SK-N-SH (cell line): ENCODE measurements at places on chromosomes 11 and 22.
A peak's percentile ranks its signal among the peaks of the same experiment; 100 is the strongest.

DNA sequence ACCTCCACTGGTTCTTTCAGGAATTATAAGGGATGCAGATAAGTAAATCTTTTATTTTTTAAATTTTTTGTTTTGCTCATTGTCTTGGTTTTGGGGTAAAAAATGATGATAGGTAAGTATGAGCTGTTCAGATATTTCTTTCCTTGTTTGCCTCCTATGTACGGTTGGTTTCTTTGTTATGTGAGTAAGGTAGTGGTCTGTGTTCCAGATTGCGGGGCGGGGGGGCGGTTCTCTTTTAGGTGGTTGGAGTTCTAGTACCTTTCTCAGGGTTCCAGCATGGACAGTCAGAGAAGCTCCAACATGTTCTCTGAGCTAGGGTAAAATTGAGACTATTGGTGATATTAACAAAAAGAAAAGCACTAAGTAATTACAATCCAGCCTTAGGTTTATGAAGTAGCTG lies 2.4 kb downstream of the CTNND1 start:
- H3K27me3 ChIP-seq: no peaks in the 10 kb centered on the region
- DNase-seq: no peak
- H3K27ac ChIP-seq: peak overlapping the region; percentile 96; the same call in 1 of the 2 replicates
- no peaks in the 10 kb centered on the region for H3K36me3 ChIP-seq
- H3K4me3 ChIP-seq: peak overlapping the region; percentile 63
- H3K4me1 ChIP-seq: peaks cover 5% of the 10 kb centered on the region

DNA sequence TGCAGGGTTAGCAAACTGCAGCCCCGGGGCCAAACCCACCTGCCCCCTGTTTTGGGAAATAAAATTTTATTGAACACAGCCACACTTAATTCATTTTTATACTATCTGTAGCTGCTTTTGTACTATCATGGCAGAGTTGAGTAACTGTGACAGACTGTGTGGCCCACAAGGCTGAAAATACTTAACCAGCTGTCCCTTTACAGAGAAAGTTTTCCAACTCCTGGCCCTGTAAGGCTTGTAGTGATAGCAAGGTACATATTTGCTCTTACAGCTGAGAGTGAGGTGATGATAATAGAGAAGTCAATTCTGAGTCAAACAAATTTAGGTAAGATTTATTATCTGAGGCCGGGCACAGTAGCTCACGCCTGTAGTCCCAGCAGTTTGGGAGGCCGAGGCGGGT lies 87.4 kb upstream of the SLC6A5 start:
- H3K27ac ChIP-seq: no peak overlapping the region
- DNase-seq: no peak
- H3K36me3 ChIP-seq: no peaks in the 10 kb centered on the region
- H3K27me3 ChIP-seq: no peaks in the 10 kb centered on the region
- no peaks in the 10 kb centered on the region for H3K4me1 ChIP-seq

- H3K4me1 ChIP-seq: no peaks in the 10 kb centered on the region
- DNase-seq: no peak
- H3K4me3 ChIP-seq: no peak overlapping the region
These were observed 21.7 kb upstream of the TNRC6B start for GRCh38 chr22:40156001-40156516.

DNA sequence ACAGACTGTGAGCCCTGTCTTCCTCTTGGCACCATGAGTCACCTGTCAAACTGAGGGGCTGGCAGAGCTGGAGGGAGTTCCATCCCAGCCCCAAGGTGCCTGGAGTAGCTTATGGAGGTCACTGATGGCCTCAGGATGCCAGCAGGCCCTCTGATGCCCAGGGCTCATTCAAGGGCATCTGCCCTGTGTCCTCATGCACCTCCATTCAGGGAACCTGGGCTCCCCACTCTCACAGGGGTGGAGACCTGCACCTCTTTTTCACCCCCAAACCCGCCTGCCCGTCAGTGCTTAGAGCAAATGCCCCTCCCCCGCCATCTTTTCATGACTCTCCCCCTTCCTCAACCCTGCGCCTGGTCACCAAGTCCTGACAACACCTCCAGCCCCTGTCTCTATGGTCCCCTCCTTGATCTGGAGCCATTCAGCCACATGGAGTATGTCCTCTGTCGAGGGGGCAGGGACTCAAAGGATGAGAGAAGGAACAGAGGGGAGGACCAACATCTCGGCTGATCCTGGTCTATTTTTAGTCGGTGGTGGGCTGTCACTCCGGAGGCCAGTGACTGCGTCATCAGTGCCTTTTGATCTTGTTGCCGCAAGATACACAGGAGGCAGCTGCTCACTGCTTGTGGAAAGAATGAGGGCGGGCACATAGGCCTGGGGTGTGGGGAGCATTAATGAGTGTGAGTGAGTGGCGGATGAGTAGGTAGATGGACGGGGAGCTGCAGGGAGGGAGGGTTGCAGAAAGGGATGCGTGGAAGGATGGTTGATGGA lies 72.2 kb downstream of the CDKN1C start:
- H3K4me1 ChIP-seq: no peaks in the 10 kb centered on the region
- H3K27ac ChIP-seq: no peak overlapping the region
- no peak overlapping the region for H3K4me3 ChIP-seq
- DNase-seq: no peak
- no peaks in the 10 kb centered on the region for H3K27me3 ChIP-seq

DNA sequence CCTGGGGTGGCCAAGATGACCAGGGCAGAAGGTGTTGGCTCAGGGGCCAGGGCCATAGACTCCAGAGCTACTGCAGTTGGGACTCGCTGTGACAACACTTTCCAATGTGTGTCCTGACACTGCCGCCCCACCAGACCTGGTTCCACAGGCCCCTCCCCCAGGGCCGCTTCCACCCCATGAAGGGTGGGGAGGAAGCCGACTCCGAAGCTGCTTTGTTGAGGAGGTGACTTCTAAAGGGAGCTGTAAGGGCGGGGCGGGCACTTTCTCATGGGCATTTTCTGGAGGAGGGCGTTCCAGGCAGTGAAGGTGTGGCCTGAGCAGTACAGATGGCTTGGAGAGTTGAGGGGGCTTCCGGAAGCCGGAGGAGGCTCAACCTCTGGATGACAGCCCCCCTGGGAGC lies 6.3 kb downstream of the FGF3 start:
- H3K27ac ChIP-seq: no peak overlapping the region
- no peak overlapping the region for H3K4me3 ChIP-seq
- H3K27me3 ChIP-seq: peaks cover 27% of the 10 kb centered on the region

GRCh38 chr11:96620464-96621044 lies 230.7 kb downstream of the JRKL start:
- H3K27ac ChIP-seq: no peak overlapping the region
- no peaks in the 10 kb centered on the region for H3K27me3 ChIP-seq
- no peaks in the 10 kb centered on the region for H3K36me3 ChIP-seq

GRCh38 chr11:88188932-88189253 lies 13.7 kb upstream of the RAB38 start:
- H3K4me1 ChIP-seq: no peaks in the 10 kb centered on the region
- no peak overlapping the region for H3K27ac ChIP-seq
- no peak for DNase-seq
- H3K36me3 ChIP-seq: no peaks in the 10 kb centered on the region

GRCh38 chr11:123577081-123577598 lies 77.3 kb downstream of the SCN3B start:
- peaks cover 16% of the 10 kb centered on the region; the same call in 1 of the 2 replicates for H3K4me1 ChIP-seq
- H3K27me3 ChIP-seq: no peaks in the 10 kb centered on the region
- DNase-seq: peak; percentile 91
- H3K27ac ChIP-seq: no peak overlapping the region
- peak overlapping the region; percentile 27; the same call in 1 of the 2 replicates for H3K4me3 ChIP-seq
- H3K36me3 ChIP-seq: no peaks in the 10 kb centered on the region

GRCh38 chr22:44067033-44067432 lies 42.9 kb downstream of the PARVB start:
- DNase-seq: no peak
- no peak overlapping the region for H3K4me3 ChIP-seq
- no peak overlapping the region for H3K27ac ChIP-seq
- H3K27me3 ChIP-seq: no peaks in the 10 kb centered on the region

DNA sequence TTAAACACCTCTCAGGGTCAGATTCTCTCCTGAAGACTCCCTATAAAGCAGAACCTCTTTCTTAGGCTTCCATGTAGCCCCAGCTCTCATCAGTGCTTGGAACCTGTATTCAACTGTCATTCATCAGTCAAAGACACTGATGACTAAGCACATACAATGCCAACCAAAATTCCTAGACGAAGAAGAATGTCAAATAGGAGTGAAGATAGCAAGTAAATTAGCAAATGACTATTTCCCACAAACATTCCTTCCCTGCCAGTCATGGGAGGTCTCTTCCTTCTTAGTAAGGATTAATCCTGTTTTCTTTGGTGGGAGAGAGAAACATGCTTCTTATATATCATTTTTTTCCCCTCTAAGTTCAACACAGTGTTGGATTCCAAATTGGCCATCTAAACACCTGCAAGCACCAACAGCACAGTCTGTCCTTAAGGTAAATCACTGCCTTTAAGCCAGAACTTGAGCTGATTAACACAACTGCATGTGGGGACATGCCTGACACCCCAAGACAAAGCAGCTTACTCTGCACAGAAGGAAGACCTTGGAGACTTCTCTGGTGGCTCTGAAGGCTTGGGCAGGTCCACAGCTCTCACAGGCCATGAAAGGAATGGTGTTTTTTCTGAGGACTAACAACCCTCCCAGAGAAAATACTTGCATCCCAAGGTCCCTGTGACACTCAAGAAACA lies 47.5 kb upstream of the ME3 start:
- H3K4me3 ChIP-seq: no peak overlapping the region
- H3K27me3 ChIP-seq: no peaks in the 10 kb centered on the region
- DNase-seq: no peak
